SIG-M5 (cell line): ENCODE measurements at places on chromosomes 1 and 21.

- no peak for DNase-seq
Observed at GRCh38 chr1:185701650-185702049, 32.5 kb upstream of the HMCN1 start.

DNA sequence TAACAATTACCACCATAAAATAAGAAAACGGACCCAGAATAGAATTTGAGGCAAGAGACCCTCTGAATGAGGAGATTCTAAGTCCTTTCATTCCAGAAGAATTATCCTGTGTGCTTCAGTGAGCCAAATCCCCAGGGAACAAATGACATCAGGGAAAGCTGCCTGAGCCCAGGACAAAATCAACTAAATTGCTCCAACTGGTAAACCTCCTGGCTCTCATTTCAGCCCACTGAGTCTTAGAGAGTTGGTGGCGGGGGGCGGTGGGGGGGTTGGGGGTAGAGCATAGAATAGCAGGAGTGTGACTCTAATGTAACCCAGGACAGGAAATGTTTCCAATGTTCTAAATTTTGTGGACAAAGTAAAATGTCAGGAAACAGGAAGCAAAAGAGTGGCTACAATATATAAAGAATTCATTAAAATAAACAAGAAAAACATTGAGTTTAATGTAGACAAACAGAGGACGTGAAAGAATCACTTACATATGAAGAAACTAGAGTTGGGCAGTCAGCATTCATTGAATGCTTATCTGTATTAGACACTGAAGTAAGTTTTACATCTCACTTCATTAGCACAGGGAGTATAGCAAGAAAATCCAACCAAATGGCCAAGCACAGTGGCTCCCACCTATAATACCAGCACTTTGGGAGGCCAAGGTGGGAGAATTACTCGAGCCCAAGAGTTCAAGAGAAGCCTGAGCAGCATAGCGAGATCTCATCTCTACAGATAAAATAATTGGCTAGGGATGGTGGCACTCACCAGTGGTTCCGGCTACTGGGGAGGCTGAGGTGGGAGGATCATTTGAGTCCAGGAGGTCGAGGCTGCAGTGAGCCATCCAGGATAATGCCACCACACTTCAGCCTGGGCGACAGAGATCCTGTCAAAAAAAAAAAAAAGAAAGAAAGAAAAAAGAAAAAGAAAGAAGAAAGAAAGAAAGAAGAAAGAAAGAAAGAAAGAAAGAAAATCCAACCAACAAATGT is 75.1 kb downstream of the DHRS3 start:
- DNase-seq: no peak

GRCh38 chr21:20592463-20592862 is 405.7 kb upstream of the NCAM2 start:
- no peak for DNase-seq

DNA sequence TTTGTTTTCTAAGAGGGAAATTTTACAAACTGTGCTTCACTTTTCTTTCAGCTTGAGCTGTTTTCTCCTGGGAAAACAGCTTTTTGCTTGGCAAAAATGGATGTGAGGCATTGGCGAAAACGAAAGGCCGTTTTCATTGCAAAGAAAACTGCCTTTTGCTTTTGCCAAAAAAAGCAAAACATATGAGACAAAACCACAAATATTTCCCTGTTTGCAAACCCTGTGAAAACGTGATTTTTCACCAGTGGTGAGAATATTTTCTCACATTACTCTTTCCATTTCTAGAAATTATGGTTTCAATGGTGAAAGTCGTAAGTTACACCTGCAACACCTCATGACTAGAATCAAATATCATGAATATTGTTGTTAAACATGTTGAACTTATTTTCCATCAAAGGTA is 74.0 kb upstream of the ZBTB18 start:
- DNase-seq: no peak

DNA sequence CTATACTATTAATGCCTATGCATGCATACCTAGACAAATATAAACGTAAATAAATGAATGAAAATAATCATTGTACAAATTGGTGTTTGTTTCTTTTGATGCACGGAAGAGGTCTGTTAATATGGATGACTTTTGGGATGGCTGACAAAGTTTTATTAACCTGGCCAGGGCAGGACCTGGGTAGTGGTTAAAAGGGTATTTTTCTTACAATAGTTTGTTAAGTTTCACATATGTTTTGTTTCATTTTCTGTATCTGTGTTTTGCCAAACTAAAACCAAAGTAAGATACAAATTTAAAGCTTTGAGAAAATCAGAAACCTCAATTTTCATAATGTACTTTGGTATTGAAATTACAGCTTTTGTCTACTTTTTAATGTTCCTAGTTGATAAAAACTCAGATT is 222.7 kb upstream of the OLFM3 start:
- no peak for DNase-seq

GRCh38 chr1:40857737-40858136 is 4.4 kb downstream of the CITED4 start:
- DNase-seq: no peak

DNA sequence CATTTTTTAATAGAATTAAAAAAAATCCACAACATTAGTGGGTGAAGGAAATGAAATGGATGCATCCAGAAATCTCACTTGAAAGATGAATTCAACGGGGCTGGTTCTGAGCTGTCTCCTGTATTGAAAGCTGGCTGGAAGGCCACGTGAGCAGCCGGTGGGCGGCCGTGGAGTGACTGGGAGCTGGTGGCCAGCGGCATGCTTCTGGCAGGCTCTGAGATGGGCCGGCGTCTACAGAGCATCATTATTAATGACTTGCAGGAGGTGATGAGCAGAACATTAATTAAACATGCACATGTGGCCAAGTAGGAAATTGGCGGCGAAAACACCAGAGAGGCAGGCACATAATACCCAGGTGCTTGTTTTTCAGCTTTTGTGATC is 115.6 kb upstream of the LMO4 start:
- no peak for DNase-seq

DNA sequence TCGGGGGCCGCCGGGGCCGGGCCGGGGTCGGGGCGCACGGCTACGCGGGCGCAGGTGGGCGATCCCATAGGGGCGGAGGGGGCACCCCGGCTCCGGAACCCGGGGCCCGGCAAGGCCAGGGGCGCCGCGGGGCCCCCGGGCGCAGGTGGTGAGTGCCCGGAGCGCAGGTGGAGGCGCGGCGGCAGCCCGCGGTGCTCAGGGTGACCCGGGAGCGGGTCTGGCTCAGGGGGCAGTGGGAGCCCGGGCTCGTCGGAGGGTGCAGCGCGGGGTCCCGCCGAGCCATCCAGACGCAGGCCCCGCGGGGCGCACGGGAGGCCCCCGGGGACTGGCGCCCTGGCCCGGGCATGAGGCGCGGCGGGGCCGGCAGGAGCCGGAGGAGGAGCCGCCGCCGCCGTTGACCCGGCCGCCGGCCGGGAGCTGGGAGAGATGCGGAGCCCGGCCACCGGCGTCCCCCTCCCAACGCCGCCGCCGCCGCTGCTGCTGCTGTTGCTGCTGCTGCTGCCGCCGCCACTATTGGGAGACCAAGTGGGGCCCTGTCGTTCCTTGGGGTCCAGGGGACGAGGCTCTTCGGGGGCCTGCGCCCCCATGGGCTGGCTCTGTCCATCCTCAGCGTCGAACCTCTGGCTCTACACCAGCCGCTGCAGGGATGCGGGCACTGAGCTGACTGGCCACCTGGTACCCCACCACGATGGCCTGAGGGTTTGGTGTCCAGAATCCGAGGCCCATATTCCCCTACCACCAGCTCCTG is 489 bp downstream of the CELSR2 start:
- DNase-seq: no peak
